ENCODE measurements at places on chromosomes 2 and 18.
A peak's percentile ranks its signal among the peaks of the same experiment; 100 is the strongest.

DNA sequence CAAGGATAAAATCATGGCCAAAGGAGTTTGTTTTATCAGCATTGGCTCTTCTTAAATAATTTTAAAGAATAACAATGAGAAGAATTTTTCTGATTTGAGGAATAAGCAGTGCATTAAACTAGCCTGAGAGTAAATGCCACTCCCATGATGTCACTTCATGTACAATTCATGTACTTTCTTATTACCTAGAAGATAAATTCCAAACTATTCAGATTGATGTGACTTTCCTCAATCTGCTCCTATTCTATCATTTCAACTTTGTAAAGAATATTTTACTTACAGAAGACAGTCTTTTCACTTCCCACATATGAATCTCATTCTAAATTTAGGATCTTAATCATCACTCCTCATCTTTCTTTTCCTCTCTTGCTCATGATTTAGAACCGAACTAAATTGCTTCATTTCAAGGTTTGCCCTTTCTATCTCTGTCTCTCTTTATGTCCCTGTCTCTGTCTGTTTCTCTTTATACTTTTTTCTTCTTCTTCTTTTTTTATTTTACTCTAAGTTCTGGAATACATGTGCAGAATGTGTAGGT lies 1142.0 kb upstream of the PIK3C3 start:
- no peak for DNase-seq

GRCh38 chr2:129758784-129759471 lies 220.5 kb upstream of the RAB6C start:
- no peak for DNase-seq

DNA sequence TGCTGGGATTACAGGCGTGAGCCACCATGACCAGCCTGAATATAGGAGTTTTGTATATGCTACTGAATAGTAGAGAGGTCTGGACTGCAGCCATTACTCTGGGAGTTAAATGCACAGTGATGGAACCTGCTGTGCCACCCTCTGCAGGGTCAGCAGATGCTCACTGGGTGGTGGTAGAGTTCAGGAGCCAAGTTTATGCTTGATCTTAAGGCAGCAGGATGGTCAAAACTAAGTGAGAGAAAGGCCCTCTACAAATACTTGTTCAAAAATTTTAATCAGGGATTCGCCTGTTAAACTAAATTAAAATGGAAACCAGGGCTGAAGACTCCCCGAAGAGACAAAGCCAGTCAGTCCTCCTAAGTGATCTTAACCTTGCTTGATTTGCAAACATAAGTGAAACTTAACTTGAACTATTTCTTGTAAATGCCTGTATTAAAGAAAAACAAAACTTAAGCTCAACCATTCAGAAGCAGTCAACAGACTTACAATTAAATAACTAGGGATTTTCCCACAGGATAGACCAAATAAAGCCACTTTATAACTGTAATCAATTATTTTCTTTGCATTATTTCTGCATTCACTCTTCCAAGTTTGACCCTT lies 4.2 kb upstream of the WDFY1 start:
- no peak for DNase-seq

- DNase-seq: no peak
Measured at GRCh38 chr2:99836690-99837605, 305.4 kb downstream of the AFF3 start.

DNA sequence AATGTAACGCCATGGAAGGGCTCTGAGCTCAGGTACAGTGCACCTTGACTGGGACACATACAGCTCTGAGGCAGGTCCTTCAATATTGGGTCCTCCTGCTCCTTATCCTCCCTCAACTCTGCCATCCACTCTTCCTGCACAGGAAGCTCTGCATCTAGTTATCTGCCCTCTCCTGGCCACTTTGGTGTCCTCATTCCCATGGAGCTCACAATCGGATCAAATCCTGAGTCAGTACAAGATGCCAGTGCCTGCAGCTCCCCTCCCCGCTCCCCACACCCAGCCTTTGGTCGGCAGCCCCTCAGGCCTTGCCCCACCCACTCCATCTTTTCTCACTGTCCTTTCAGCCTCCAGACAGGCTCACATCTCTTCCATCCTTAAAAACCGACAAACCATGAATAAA lies 58.0 kb downstream of the LRRFIP1 start:
- no peak for DNase-seq

GRCh38 chr2:100381240-100381639 lies 36.2 kb downstream of the CHST10 start:
- peak; percentile 40 for DNase-seq

DNA sequence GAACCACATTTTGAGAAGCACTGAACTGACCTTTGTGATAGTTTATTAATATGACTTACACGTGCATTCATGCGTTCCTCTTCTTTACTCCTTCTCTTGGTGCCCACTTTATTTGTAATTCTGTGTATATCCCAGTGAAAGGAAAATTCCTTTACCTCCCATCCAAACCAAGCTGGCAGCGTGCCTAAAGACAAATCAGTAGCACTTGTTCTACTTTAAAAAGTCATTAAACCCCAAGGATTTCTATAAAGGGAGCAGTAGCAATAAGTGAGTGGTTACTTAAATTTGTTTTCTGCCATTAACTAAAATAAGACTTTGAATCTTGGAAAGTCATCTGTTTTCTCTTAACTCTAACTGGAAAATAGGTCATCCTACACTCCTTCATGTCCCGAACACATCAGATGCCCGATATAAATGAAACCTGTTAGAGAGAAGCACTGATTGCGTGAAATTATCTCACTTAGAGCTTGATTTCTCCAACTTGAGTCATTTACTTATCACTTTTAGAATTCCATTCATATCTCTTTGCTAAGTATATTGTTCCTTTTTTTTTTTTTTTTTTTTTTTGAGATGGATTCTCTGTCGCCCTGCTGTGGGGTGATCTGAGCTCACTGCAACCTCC lies 10.7 kb downstream of the PIK3C3 start:
- no peak for DNase-seq

GRCh38 chr2:175206866-175207265 lies 25.4 kb upstream of the ATP5MC3 start:
- DNase-seq: no peak

GRCh38 chr2:165197346-165197745 lies 6.5 kb downstream of the SCN3A start:
- DNase-seq: no peak

- DNase-seq: no peak
Measured at GRCh38 chr2:227942021-227942420, 70.6 kb downstream of the DAW1 start.

- no peak for DNase-seq
Measured at GRCh38 chr18:42287047-42287446, 332.0 kb downstream of the PIK3C3 start.

GRCh38 chr2:144329472-144329871 lies 190.4 kb downstream of the ZEB2 start:
- DNase-seq: no peak

Measured in LoVo (cell line).